AG04450 (cell line): ENCODE measurements at places on chromosomes 4 and X.

- DNase-seq, result no peak
Observed at GRCh38 chrX:131942034-131942433, 81.1 kb upstream of the STK26 start.

GRCh38 chr4:149062997-149063396 lies 620.8 kb upstream of the NR3C2 start:
- DNase-seq, result no peak

GRCh38 chr4:185831125-185831815 lies 19.3 kb upstream of the SORBS2 start:
- DNase-seq, result no peak

- no peak for DNase-seq
Observed at GRCh38 chrX:74344280-74344622, 40.3 kb downstream of the ZCCHC13 start.

- DNase-seq, result no peak
Observed at GRCh38 chr4:185480016-185480732, 8.6 kb upstream of the CCDC110 start.
